Inflammatory macrophage (primary cell): ENCODE measurements at places on chromosomes 13 and 19.

- no peak for DNase-seq
These were observed 152.5 kb downstream of the RGCC start for GRCh38 chr13:41609828-41610227.

DNA sequence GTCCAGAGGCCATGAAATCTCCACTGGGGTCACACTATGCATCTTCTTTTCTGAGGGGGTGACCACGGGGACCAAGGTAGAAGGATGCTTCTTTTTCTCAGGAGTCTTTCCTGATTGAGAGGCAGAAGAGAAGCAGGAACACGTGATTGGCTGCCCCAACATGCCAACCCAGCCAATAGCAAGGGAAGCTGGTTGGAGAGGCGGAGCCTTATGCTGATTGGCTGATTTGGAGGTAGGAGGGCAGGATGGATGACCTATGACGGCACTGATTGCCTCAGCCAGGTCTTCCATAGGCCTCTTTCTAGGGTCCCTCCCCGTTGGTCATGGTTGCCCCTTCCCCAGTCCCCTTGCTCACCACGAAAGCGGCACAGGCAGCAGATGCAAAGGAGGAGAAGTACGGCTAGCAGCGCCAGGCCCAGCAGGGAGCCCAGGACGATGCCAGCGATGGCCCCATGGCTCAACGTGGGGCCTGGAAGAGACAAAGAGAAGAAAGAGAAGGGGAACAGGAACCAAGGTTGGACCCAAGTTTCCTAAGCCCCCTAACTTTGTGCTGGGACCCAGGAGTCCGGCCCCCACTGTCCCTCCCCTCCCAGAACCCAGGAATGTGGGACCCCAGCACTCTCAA is 8.0 kb downstream of the VSIG10L start:
- no peak for DNase-seq

GRCh38 chr19:49677231-49677900 is at the start of gene PRMT1:
Gene PRMT1 (plus strand): TSS chr19:49677271. CDS start chr19:49677281, 10 bp downstream.
- DNase-seq = peak; percentile 27

GRCh38 chr13:110327051-110327721 is 20.1 kb downstream of the COL4A2 start:
- no peak for DNase-seq
